ENCODE measurements at places on chromosomes 3 and 15.

DNA sequence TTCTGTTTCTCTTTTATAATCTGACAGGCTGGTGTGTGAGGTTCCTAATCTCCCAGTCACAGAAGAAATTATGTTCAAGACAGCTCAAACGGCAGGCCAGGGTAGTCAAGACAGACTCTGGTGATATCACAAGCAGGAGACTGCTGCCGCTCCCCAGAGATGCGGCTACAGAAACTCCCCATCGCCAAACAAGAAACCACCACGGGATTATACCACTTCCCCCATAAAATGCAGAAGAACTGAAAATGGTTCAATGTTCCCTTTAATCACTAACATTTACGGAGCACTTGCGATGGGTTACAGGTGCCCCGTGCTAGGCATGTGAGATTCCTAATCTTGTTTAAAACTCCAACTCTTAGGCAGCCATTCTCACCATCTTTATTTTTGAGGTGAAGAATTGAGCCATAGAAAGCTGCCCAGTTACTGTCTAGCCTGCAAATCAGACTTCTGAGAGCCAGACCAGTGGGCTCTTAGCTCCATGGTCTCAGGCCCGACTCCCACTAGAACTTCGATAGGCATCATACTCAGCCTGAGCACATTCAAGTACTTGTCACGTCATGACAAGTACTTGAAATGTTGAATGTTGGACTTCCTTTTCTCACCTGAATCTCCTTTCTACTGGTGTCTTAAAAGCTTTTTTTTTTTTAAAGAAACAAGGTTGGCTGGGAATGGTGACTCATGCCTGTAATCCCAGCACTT lies 58.4 kb downstream of the TBC1D2B start:
- DNase-seq: no peak

DNA sequence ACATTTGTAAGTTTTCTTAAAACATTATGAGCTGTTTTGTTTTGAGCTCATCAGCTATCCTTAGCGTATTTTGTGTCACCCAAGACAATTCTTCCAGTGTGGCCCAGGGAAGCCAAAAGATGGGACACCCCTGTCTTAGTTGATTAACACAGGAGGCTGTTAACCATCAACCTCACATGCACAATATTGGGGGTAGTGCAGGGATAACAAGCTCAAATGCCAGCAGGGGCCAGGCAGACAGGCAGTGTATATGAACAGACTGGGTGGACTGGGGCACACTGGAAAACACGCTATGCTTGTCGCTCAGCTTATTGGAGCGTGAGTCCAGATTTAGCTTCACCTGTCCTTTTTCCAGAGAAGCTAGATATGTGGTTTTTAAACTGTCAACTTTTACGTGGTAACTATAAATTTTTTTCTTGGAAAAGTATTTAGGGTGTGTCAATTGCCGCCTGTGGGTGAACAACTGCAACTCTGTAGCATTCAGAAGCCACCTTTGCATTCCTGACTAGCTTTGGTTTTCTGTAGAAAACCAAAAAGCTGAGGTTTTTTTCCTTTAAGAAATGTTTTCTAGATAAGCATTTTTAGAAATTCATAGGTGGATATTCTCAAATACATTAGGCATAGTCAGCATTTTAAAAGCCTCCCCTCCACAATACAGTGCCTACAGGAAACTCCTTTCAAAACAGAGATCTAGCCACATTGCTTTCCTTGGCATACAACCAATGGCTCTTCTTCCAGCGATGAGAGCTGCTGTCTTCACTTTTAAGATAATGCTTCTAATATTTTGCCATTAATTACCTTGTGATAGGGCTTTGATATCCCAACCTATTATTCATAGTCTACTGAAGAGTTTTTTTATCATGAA lies 14.6 kb downstream of the PSMD6 start:
- DNase-seq: no peak

DNA sequence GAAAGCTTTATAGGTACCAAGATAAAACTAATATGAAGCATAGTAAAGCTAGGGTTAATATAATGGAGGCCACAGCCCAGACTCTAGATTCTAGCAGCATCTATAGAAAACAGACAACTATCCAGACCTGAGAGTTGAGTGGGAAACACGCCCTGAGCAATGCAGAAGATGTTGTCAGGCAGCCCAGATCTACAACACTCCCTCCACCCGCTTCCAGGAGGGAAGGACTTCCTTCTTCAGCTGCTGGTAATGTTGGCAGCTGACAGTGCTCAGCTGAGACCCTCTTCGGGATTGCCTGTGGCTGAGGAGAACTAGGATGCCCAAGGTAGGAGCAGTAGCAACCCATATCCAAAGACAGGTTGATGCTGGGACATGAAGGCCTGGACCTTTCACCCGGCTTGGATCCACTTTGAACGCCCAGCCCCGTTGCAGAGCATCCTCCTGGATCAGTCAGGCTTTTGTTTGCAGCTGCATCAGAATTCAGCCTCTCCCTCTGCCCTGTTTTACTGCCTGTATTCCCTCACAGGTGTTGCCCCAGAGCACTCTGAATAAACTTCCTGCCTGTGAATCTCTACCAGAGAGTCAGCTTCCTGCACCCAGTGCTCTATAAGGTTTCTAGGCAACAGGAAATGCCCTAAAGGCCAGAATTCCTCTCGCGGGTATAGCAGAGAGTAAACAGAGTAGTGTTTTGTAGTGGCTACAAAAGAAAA lies 174.7 kb upstream of the IL12A start:
- DNase-seq: no peak

DNA sequence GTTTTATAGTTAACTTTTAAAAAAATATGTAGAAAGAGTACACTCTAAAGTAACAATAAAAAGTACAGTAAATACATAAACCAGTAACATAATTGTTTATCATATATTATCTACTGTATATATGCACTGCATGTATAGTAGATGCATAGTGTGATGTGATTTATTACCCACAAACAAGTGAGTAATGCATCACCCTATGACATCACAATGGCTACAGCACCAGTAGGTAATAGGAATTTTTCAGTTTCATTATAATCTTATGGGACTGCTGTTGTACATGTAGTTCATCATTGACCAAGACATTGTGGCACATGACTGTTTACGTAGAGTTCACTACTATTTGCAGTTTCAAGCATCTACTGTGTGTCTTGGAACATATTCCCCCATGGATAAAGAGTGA lies 1047.2 kb downstream of the ROBO2 start:
- no peak for DNase-seq

DNA sequence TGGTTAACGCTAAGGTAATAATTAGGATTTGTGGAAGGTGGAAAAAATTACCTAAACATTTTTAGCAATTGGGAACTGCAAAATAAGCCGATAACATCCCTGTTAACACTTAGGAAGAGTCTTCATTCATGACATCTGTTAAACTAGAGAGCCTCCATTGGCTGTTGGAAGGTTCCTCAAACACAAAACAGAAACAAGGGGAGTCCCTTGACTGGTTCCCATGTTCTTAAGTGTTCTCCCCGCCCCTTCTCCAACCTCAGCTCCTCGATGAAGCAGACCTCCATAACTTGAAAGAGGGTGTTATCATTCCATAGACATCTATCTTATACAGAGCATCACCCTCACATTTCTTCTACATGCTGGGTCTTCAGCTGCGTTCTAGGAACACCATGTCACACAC lies 2.5 kb downstream of the SLC22A13 start:
- no peak for DNase-seq

- no peak for DNase-seq
Observed at GRCh38 chr3:157261000-157261399, 101.1 kb upstream of the CCNL1 start.

DNA sequence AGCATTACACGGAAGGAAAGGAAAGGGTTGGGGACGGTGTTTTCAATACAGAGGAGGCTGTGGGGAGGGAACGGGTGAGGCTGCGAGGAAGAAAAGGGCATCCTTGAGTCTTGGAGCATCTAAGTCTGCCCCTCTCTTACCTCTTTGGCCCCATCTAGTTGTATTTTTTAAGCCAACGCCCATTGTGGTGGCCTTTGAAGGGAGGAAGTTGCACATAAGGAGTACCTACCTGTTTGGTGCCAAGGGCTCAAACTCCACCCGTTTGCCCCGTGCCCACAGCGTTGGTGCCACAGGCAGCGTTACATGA lies 146.1 kb upstream of the UMPS start:
- no peak for DNase-seq

GRCh38 chr3:101722394-101723173 lies 1.8 kb upstream of the CEP97 start:
- DNase-seq: no peak

- no peak for DNase-seq
Observed at GRCh38 chr3:12922306-12922705, 80.9 kb upstream of the RPL32 start.

GRCh38 chr3:135982404-135982761 lies 16.9 kb downstream of the PPP2R3A start:
- DNase-seq: no peak

- no peak for DNase-seq
Observed at GRCh38 chr15:101107625-101108460, 144.0 kb downstream of the CHSY1 start.

GRCh38 chr15:56765251-56765650 lies 31.9 kb upstream of the ZNF280D start:
- no peak for DNase-seq

DNA sequence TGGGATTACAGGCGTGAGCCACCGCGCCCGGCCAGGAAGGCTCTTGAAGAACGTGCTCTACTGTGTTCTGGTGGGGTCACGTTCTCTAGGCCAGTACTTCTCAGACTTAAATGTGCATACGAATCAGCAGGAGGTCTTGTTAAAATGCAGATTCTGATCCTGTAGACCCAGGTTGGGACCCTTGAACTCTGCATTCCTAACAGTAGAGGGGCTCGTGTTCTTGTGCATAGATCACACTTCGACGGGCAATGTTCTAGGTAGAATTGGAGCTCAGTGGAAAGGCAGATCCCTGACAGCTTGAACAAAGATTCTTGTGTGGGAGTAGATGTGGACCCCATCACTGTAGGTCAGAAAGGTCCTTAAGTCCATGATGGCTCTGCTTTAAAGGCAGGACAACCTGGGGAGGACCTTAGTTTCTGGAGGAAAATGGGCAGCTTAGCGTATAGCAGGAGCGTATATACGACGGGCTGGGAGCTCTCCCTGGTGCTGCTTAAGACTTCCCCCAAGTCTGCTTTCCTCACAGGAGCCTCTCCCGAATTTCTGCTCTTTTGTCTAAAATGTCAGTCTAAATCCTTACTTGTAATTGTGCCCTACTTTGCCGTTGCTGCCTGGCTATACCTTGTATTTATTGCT lies 16.9 kb upstream of the FAM81A start:
- no peak for DNase-seq

- no peak for DNase-seq
Observed at GRCh38 chr3:172506094-172506493, 17.1 kb downstream of the TNFSF10 start.

GRCh38 chr15:99495430-99496301 lies 70.1 kb upstream of the MEF2A start:
- DNase-seq: no peak

DNA sequence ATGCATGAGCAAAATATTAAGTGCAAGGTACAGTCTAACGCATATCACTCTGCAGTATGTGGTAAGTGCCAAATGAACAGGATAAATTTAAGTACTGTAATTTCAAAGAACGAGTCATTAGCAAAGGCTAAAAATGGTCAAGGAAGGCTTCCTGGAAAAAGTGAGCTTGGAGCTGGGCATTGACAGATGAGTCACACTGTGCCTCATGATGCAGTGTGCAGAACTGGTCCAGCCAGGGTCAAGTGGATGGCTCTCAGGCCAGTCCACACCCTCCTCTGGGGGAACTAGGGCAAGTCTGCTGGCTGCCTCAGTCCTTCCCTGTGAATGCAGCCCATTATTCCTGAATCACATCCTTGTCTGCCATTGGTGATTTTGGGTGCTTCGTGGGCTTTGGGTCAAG lies 76.3 kb downstream of the CACNA1D start:
- DNase-seq: no peak

DNA sequence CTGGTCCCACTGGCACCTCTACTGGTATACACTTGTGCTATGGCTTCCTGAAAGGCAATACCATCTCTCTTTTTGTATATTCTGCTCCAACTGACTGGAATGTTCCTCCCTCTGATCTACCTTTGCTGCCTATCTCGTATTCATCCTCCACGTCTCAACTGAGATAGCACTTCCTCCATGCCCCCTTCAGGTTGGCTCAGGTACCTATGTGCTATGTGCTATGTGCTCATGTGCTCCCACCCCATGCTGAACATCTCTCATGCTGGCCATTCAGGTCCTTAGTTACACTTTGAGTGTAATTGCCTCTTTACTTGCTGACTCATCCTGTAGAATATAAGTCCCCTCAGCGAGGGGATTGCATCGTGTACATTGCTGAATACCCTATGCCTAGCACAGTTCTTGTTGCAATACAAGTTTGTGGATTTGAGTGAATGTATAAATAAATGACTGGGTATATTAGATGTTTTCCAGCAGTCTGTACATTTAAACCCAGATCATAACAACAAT lies 156.9 kb downstream of the SOX2 start:
- DNase-seq: no peak

DNA sequence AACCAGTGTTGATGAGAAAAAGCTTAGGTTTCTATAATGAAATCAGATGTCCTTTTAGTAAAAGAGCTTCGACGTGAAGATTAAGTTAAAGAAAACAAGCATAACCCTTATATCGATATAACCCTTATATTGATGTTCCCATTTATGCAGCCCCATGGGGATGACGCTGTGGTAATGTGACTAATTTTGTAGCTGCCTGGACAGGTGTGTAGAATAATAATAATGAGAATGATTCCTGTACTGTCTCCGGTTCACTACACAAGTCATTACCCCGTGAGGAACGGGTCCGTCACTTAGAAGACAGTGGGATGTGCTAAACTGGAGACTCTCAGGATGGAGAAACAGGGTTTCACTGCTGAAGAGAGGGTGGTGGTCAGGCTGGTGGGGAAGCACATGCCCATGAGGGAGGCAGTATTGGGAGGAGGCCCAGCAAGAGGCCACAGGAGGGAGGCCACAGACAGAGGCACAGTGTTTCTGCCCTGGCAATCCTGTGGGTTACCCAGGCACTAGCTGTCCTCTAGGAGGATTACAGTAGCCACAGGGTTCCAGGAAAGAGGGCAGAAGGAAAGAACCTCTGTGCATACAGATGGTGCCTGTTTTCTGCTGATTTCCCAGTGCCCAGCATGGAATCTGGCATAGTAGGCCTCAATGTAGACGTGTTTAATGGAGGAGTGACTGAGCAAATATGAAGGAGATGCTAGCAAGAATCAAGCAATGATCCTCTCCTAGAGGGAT lies 191.1 kb upstream of the TSC22D2 start:
- no peak for DNase-seq

DNA sequence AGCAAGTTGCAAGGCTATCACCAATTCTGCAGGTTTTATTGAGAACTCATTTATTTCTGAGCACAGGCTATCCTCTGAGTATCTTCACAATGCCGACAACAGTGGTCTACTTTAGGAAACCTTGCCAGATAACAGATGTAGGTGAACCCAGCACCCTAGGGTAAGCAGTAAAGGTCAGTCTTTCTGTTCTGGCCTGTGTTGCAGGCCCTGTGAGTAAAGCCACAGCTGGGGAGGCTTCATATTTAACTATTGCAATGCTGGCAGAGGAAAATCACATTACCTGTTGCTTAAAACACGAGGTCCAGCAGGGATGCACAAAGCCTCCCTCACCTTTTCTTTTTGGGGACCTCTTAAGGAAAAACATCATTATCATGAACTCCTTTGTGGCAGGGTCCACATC lies 55.5 kb downstream of the WHAMM start:
- no peak for DNase-seq

GRCh38 chr3:45679805-45680204 lies 9.4 kb upstream of the SACM1L start:
- no peak for DNase-seq

GRCh38 chr15:82307714-82308081 lies 41.6 kb downstream of the GOLGA6L10 start:
- DNase-seq: no peak
